Effector memory CD4-positive, alpha-beta T cell (primary cell): ENCODE measurements at places on chromosomes 7 and 10.

GRCh38 chr7:71793251-71793650 is 618.9 kb downstream of the CALN1 start:
- DNase-seq, result no peak

- no peak for DNase-seq
Measured at GRCh38 chr10:86047588-86047987, 319.0 kb downstream of the GRID1 start.

DNA sequence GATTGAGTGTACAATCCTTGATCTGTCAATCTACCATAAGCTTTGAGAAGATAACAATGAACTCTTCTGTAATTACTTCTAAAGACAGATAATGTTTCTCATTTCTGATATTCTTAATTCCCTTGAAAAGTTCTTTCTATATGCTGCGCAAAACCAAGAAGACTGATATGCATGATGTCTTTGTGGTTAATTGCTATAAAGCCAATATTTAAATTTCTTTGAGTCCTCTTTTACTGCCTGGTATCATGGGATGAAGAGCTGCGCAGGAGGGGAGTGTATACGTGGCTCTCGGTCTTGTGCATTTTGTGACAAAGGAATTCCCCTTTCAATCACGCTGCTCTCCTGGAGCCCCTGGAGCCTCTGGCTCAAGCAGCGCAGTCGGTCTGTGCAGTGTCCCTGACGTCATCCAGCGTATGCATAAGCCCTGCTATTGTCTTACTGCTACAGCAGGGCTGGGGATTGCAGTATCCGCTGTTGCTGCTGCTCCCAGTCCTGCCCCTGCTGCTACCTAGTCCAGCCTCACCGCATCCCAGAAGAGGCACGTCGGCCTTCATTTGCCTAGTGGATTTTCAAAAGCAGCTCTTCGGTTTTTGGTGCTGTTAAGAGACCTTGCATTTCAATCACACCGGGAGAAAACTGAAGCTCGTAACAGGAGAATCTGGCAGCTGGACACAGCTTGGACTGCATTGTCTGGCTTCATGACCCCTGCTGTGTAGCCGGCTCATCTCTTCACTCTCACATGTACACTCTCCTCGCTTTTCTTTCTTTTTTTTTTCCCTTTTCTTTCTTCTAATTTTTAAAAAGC is 66.7 kb downstream of the ST7 start:
- no peak for DNase-seq

DNA sequence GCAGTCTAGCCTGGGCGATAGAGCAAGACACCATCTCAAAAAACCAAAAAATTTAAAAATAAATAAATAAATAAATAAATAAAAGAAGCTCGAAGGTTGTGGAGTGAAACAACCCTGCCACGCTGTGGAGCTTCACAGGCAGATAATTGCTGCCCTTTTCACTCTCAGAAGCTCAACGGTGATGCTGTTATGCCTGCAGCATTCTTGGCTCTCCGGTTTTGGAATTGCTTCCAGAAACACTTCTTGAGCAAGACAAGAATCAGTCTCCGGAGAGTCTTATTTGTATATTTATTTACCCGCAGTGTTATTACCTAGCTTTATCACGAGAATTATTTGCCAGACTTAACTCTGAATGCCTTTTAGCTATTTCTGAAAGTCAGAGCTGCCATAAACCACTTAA is 40.5 kb upstream of the UBE2H start:
- DNase-seq, result no peak

DNA sequence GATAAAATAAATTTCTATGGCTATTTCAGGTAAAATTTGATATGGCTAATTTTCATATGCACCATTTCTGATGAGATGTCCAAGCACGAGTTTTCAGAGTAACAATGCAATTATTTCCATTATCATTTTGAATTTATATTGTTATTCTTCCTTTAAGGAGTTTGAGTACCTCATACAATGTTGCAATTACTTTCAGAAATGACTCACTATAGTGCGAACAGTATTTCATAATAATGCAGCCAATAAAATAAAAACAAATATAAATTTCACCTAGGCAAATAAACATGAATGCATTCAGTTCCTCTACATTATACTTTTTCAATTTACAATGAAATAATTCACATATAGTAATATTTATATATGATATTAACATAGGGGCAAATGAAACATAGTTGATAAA is 78.8 kb upstream of the LRRN3 start:
- DNase-seq, result no peak

- DNase-seq, result no peak
Measured at GRCh38 chr10:126902157-126902556, 3.1 kb upstream of the DOCK1 start.

DNA sequence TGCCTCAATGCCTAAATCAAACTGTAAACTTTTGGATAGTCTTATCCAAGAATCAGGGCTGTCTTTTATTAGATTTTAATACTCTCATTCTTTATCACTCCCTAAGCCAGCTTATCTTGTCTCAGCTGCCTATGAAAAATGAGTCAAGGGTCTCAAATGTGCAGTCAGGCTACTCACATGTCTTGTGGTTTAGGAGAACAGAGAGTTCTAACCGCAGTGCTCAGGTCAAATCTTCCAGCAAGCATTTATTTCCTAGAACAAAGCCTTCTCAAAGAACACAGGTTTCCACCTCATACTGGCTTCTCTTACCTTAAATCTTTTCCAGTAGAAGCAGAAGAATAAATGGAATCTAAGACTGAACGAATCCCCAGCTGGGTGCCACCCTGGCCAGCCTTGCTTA is 23.5 kb downstream of the HTR5A start:
- DNase-seq, result no peak

DNA sequence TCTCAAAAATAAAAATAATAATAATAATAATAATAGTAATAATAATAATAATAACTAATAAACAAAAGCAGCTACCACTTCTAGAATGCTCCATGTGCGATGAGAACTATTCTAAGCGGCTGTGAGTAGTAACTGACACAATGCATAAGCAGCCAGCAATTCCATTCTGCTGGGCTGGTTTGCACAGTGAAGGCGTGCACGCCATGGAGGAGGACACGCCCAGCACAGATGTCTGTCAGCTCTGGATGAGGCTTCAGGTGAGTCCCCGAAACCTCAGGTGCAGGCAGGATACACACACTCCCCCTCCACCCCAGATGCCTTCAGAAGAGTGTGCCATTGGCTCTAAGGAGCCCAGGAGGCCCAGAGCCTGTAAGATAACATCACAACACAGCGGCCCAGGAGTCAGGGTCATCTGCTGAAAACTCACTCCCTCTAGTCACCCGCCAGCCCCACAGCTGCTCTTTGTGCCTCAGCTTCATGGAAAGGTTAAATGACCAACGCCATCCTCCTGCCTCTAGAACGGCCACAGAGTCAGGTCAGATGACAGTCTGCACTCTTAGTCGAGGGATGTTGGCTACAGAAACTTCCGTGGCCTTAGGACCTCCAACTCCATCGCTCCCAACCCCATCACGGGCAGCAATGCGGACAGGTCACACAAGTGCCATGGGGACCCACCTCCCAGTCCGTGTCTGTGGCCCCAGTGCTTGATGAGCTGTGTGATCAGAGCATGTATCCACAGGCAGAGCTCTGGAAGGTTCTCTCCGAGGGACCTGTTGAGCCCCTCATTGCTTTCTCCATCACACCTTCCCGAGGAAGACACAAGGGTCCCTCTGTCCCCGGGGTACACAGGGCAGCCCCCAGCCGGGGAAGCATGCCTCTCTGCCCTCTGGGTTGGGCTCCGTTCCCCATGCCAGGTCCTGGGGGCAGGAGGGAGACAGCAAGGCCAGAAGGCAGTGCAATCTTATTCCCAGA is 103.9 kb downstream of the CTBP2 start:
- DNase-seq, result no peak

- DNase-seq, result no peak
Measured at GRCh38 chr10:24039897-24040296, 169.0 kb upstream of the KIAA1217 start.

DNA sequence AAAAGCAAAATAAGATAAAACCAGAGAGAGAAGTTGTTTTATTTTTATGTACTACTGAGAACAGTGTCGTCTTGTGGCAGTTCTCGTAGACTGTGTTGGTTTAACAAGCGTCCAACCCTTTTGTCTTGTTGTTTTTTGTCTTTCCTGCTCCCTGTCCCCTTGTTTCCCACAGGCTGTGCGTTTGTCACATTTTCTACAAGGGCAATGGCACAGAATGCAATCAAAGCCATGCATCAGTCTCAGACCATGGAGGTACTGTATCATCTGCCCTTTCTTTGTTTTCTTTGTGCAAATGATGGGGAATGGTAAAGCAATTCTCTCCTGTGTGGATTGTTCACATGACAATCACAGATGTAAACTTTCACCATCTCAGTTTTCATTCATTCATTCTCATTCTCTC is 248.8 kb downstream of the CELF2 start:
- DNase-seq, result no peak

DNA sequence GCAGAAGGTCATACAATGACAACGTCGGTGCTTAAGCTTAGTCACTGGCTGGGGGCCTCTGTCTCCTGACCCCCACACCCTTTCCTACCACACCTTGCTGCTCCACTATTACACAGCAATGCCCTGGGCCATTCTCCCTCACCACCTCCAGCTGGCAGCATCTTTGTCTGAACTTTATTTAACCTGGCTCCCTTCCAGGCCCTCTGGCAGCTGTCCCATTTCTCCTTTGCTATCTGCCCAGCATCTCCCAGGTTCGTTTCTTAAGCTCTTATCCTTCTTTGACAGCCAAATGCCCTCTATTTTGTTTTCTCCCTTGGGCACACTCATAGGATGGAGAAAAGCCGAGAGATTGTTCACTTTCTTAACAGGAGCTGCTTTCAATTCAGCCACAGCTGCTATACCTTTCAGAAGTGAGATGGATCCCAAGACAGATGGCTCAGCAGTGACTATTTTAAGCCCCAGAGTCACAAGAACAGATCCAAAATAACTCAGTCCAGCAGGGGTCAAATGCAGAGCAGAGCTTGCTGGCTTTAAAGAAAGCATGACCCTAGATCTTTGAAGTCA is 1277.1 kb upstream of the AUTS2 start:
- no peak for DNase-seq

DNA sequence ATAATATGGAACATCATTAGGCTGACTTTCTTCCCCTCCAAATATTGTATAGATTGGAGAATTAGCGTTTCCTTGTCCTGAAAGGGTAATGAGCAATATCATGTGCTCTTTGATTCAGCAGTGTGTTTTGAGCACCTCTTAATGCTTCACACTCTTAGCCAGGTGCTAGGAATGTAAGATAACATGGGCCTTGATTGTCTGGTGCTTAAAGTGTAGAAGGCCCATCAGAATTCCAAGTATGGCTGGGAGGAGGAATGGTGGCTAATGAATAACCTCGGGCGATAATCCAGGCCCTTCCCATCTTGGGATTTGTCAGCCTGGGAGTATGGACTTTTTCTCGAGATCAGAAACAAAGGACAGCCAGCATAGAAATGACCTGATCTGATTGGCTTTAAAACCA is 8.6 kb downstream of the TSPAN13 start:
- DNase-seq, result no peak

DNA sequence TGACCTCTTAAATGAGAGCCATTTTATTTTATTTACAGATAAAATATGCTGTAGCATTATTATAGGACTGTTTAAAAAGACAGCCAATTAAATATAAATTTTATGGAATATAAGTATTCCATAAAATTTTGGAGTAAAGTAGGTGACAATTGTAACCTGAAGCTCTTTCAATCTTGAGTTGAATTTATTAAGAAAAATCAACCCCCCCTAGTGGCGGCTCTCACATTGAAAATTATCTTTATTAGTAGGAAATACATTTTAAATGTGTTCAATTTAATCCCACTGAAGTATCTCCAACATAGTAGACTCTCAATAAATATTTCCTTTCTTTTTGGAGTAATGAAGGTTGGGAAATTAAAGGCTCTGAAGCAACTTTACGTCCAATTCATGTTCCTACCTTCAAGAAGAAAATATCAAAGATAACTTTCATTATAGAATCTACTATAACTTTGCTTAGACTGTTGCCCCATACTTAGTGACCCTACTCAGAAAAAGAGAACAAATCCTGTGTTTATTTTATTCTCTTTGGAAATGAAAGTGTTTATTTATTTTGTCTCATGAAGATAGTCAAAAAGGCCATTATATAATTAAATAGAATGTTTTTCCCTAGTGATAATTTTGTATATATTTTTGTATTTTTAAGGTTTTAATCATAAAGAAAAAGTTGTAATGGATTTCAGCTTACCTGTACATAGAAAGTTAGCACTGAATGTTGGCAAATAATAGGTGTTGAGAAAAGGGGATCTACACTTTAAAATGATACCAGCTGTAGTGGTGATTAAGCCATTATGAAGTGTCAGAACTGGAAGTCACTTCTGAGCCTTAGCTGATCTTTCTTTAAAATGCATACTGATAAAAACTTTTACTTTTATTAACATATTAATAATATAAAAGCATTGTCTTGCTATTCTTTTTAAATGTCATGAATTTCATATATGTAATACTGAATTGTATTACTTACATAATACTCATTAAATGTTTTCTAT is 3.3 kb downstream of the AHR start:
- no peak for DNase-seq

DNA sequence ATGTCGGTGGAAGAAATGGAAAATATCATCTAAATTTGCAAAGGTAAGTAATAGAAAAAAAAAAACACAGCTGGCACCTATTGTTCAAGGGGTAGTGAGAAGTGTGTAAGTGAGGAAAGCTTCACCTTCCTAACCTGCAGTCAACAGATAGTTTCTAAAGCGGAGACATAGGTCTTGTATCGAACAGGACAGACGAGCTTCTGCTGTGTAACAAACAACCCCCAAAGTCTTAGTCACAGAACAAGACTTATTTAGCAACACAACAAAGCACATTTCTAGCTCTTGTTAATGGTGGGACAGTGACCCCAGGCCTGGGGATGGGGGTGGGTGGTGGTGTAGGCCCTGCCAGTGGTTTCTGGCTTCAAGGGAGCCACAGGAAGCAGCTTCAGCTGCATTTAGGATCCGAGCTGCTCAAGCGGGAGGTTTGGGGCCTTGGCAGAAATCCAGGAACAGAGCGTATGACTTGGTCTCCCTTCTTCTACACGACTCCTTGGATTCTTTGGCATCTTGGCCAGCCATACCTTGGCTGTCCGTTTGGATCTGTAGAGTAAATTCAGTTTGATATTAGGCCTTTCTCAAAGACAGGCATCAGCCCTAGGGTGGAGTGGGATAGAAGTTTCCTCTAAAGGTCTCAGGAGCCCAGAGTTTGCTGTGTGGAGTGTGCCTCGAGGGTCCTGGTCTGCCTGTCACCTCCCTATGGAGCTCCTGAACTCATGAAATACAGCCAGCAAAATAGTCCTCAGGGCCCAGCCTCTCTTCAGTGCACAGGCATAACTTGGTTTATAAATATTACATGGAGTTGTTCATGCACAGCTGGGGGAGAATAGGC is 56.9 kb upstream of the SHH start:
- no peak for DNase-seq

DNA sequence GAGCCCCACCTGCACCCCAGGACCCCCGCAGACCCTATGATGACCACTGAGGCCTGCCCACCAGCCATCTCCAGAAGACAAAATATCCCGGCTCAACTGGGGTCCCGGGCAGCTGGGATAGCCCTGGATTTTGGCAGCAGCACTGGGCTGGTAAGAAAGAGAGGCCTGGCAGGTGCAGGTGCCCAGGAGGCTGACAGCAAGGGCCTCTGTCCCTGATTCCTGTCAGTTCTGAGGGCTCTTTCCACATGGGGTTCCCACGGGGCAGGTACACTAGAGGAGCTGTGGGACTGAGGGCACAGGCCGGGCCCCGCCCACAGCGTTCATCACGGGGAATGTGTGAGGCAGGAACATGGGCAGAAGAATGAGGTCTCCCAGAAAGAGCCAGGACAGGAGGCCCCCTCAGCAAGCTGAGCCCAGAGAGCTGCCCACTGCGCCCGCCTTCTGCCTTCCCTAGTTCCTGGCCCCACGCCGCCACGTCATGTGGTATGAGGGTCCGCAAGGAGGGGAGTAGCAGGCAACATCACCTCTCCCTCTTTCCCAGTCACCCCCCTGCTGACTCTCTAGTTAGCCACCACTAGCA is 12.8 kb upstream of the NDST2 start:
- no peak for DNase-seq

- DNase-seq, result no peak
Measured at GRCh38 chr7:6556196-6556595, 4.9 kb upstream of the GRID2IP start.
